Activated CD8-positive, alpha-beta T cell treated with anti-CD3 and anti-CD28 coated beads for 36 hours (primary cell): ENCODE measurements at places on chromosomes 6 and 20.

DNA sequence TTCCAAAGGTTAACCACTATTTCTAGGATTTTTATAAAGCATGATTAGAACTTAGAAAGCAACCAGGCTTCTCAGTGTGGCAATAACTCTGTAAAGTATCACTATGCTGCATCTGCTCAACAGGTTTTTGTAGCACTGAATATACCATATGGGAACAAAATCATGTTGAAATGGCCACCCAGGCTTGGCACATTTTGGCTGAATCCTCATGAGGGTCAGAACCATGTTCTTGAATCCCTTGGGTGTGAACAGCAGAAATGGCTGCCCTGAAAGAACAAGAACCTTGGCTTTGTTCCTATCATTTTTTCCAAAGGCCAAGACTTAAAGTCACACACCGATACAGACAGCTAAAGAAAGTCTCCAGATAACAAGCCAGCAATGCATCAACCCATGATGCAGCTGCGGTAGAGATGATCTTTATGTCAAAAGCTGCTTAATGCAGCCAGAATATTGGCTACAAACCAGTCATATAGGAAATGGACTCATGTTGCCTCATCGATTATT is 283.0 kb upstream of the NOX3 start:
- DNase-seq = no peak
- no peaks in the 10 kb centered on the region for H3K36me3 ChIP-seq
- no peaks in the 10 kb centered on the region for H3K27me3 ChIP-seq
- no peak overlapping the region for H3K27ac ChIP-seq

- H3K4me3 ChIP-seq = peak overlapping the region; percentile 91
- peak overlapping the region; percentile 98 for H3K27ac ChIP-seq
- H3K4me1 ChIP-seq = peaks cover 31% of the 10 kb centered on the region
- no peak for DNase-seq
- no peaks in the 10 kb centered on the region for H3K27me3 ChIP-seq
These were observed 44.3 kb downstream of the OR2B2 start for GRCh38 chr6:27867945-27868300.

- H3K27me3 ChIP-seq = peaks cover 10% of the 10 kb centered on the region
- H3K36me3 ChIP-seq = no peaks in the 10 kb centered on the region
- no peak for DNase-seq
- no peak overlapping the region for H3K4me3 ChIP-seq
- no peak overlapping the region for H3K27ac ChIP-seq
These were observed 195.5 kb upstream of the PRDM1 start for GRCh38 chr6:105890521-105891244.

- peaks cover 33% of the 10 kb centered on the region for H3K36me3 ChIP-seq
- H3K27ac ChIP-seq = no peak overlapping the region
- DNase-seq = peak; percentile 52
These were observed 25.7 kb upstream of the TCFL5 start for GRCh38 chr20:62887152-62887859.
